AG09309 (cell line): ENCODE measurements at places on chromosomes 6 and 20.
A peak's percentile ranks its signal among the peaks of the same experiment; 100 is the strongest.

- no peak for DNase-seq
Measured at GRCh38 chr6:45387236-45387635, 9.5 kb upstream of the SUPT3H start.

DNA sequence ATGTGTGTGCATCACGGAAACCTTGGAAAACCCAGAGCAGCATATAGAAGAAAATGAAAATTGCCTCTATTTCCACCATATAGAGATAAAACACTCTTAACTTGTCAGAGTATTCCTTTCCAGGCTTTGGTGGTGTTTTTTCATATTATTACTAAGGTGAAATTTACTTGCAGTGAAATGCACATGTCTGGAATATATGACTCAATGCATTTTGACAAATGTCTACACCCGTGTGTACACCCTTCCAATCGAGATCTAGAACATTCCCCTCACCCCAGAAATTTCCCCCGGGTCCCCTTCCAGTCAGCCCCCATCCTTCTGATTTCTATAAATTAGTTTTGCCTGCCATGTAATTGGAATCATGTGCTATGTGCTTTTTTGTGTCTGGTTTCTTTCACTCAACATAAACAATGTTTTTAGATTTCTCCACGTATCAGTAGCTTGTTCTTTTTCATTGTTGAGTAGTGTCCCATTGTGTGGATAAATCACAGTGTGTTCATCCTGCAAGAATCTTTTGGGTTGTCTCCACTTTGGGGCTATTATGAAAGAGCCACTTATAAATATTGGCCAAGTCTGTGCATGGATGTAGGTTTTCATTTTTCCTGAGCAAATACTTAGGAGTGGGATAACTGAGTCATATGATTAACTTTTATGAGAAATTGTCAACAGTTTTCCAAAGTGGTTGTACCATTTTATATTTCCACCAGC, 19.9 kb upstream of the PREX1 start:
- no peak for DNase-seq

GRCh38 chr20:32052778-32053362, 828 bp downstream of the HCK start:
- DNase-seq, result no peak

GRCh38 chr6:26536571-26537159, 1.5 kb upstream of the HMGN4 start:
- no peak for DNase-seq

DNA sequence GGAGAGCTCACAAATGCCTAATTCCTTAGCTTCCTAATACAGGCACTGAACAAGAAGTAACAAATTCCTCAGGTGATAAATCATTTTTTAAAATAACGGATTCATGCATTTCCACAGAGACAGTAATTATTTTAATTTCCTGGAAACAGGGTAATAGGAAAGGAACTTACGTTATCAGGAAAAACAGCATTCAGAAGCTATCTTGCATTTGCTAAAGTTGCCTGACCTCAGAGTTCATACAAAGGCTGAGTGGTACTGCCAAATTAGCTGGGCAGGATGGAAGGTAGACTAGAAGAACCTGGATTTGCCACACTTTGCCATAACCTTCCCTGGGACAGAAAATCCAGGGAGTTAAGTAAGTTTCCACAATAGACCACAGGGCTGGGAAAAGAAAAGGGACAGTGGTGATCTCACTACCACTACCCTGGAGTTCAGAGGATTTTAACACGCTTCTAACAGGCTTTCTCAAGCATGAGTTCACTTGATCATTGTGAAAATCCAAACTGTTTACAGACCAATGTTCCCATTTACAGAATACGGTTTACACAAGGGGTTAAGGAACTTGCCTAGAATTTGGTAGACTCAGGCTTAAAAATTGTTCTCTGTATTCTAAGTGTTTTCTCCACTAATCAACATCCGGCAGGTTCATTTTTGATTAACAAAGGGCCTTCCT, 57.0 kb downstream of the KIF13A start:
- no peak for DNase-seq

- no peak for DNase-seq
Measured at GRCh38 chr20:47993035-47993755, 207.9 kb upstream of the SULF2 start.

DNA sequence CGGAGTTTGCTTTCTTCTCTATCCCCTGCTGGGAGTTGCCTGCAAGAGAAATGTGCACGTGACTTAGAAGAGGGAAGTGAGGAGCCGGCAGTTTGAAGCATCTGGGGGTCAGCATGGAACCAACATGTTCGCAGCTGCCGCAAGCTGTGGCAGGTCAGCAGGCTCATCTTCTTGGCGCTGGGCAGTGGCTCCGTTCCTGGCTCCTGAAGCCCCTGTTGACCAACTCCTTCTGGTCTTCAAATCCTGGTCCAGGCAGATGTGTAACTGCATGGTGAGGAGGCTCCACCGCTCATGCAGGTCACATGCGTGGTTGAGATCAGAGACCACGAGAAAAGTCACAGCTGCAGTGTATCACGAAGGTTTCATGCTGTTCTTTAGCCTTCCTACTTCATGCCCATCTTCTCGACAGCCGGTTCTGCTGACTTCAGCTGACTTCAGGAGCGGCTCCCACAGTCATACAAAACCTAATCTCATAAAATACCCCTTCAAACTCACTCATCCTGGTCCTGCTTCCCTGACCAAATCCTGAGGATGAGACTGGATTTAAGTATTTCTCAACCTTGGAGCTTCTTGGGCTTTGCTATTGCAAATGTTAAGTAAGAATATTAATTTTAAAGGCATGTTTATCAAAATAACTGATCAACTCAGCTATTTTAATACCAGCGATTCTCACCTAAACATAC, 44.9 kb upstream of the BCAS1 start:
- DNase-seq, result peak; percentile 16

DNA sequence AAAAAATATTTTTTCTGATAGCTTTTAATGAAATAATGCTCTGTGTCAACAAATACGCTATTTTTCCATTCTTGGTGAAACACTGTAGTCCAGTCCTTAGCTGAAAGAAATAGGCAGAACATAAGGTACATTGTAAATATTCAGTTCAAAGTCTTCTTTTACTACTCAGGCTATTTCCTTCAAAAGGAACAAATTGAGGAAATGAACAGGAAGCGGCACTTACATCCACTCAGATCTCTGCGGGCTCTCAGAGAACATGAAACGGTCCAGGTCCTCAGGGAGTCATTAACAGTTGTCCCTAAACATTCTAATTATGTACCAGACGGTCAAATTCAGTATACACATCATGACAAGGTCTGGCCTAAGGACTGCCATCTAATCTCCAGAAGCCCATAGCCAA, 212.6 kb downstream of the KIF16B start:
- DNase-seq, result no peak

DNA sequence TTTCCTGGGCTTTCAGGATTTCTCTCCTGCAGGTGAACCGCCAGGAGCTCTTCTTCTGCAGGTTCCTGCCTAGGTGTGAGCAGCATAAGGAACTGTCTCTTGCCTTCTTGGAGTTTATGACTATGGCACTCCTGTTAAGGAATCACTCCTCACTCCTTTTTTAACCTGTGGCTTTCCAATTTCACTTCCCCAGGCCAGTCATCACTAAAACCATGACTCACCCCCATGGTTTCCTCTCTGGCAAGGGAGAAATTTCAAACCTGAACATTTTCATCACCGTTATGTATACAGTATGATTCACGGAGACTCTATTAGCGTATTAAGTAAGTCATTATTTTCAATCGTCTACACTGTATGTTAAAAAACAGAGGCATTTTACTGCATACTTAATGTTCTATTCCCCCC, 78.2 kb upstream of the ARID1B start:
- no peak for DNase-seq

DNA sequence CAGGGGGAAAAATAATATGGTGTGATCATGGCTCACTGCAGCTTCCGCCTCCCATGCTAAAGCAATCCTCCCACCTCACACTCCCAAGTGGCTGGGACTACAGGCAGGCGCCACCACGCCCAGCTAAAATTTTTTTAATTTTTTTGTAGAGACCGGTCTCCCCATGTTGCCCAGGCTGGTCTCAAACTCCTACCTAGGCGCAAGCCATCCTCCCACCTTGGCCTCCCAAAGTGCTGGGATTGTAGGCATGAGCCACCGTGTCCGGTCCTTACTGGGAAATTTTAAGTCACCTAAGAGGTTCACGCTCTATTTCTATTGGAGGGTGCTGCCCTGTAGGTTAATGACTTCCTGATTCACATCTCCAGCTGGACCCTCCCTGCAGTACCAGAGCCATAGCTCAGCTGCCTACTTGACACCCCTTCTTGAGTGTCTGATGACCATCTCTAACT, 626 bp upstream of the CDK5RAP1 start:
- DNase-seq, result no peak

GRCh38 chr6:17831135-17831534, 124.4 kb upstream of the NUP153 start:
- DNase-seq, result peak; percentile 58

DNA sequence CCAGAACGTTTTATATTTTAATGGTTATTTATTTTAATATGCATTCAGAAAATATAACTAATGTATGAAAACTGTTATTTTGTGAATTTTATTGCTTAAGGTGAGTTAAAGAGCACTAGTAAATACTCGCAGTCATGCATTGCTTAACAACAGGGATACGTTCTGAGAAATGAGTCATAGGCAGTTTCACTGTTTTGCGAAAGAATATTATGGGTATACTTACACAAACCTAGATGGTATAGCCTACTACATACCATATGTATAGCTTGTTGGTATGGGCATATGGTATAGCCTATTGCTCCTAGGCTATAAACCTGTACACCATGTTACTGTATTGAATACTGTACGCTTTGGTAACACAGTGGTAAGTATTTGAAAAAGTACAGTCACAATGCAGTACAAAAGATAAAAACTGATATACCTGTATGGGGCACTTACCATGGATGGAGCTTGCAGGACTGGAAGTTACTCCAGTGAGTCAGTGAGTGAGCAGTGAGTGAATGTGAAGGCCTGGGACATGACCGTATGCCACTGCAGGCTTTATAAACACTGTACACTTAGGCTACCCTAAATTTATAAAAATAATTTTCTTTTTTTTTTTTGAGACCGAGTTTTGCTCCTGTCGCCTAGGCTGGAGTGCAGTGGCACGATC, 38.5 kb downstream of the ARFGEF2 start:
- no peak for DNase-seq

DNA sequence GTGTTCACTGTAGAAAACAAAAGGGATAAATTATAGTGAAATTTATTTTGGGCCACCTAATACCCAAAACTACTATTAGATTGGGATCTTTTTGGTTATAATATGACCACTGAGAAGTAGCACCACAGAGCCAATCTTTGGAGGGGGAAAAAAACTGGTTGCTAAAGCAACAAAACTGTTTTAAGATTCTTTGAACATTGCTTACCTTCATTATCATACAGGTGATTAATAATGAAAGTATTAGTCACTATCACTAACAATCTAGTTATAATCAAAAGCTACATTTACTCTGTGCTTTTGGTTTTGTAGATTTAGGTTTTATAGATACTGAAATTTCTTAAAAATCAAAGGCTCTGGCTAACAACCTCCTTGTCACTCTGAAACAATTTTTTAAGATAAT, 31.7 kb downstream of the STX7 start:
- DNase-seq, result no peak

DNA sequence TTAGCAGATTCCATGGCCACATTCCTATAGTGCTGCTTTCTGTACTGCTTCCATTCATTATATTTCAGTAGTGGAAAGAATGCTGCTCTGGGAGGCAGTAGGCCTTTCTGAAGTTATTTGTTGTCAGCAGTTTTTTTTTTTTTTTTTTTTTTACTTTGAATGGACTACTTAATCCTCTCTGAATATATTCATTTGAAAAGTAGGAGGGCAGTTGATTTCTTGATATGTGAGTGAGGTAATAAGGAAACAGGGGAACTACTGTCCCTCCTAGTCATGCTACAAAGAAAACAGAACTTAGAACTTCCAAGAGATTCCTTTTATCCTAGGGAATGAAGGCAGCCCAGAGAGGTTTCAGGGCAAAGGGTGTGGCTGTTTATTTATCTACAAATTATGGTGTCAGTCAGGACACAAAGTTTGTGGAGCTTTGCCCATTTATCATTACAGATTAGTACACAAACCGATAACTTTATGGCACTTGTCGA, 155.9 kb downstream of the JARID2 start:
- DNase-seq, result no peak

DNA sequence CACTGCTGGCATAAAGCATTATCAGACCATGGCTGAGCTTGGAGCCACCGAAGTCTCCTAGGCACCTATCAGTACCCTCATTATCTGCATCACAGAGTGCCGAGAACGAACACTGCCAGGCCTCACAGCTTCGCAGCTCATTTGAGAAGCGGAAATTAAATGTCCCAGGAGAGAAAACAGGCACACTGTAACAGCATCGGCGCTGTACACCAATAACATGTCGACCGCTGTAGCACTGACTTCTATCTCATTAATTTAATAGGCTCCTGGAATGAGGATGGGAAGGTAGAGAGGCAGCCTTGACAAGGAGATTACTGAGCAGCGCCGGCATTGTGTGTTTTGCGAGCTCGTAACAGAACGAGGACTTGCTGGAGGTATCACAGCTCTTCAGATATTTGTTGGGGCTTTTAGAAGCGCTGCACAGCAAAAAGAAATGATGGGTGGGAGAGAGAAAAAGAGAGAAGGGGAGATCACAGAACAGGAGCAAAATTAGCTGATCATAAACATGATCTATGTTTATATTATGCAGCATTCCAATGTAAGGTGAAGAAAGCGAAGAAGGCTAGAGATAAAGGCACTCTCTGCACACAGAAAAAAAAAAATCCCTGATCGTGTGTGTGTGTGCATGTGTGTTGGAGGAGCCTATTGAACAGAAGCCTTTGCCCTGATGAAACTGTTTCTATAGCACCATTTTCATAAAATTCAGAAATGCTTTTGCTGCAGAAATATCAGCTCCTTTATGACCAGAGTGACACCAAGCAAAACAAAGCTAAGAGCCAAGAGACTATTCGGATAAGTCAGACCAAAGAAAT, 29.2 kb downstream of the ID4 start:
- no peak for DNase-seq

DNA sequence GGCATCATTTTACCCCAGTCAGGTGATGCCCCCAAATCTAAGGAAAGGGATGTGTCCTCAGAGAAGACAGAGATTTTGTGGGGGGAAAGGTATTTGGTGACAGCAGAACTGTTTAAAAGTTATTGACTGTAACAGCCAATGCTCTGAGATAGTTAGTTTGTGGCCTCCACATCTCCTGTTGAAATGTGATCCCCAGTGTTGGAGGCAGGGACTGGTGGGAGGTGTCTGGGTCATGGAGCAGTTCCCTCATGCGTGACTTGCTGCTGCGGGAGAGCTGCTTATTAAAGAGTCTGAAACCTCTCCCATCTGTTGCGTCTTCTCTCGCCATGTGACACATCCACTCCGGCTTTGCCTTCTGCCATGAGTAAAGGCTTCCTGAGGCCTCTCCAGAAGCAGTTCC, 282.8 kb upstream of the FOXQ1 start:
- DNase-seq, result peak; percentile 18
